Anterior cingulate cortex (tissue), 58 donors: ENCODE measurements at places on chromosomes 2 and 18.
A peak's percentile ranks its signal among the peaks of the same experiment; 100 is the strongest.

DNA sequence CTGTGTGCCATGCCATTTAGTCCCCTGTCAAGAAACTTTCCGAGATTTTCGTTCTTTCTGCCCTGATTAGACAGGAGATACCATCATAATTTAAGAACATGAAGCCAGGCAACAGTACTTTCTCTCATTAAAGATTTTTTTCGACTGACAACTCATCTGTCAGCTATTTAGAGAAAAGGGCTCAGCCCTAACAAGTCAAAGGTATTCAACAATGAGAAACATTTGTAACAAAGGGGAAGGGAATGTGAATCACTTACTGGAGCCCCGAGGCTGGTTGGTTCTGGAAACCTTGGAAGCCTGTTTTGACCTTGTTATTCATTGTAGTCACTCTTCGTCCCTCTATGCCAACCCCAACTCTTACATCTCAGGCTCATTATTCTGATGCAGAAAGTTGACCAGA is 199.4 kb downstream of the SPP2 start:
- no peak for DNase-seq

GRCh38 chr2:151728804-151729414 is 5.4 kb downstream of the NEB start:
- DNase-seq = no peak

- DNase-seq = no peak
Measured at GRCh38 chr2:28185891-28186290, 206.8 kb upstream of the FOSL2 start.

DNA sequence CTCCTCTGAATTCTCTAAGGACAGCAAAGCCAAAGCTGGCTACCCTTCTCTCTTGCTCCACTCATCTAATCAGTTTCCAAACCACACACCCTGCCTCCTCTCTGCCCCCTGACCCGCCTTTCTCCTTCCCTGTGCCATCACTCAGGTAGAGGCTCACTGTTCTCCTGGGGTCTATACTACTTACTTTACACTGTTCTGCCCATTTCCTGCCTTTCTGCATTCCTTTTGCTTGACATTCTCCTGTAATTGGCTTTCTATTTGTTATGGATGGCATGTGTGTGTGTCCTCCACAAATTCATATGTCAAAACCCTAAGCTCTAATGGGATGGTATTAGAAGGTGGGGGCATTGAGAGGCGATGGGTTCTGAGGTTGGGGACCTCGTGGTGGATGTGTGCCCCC is 675.2 kb upstream of the ID2 start:
- no peak for DNase-seq

DNA sequence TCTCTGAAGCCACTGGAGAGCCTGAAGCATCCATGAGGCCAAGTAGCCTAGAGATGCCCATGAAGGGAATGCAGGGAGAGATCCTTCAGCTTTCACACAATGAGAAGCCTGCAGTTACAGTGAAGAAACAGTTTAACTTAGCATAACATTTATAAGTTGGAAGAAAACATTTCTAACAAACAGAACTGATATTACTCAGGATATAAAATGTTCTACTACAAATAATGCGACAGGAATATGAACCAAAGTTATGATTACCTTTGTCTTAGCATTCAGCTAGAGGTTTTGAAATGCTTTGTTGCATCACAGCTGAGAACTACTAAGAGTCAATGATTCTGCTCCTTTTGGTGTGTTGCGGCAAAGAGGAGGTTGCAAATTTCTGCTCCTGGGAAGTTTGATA is 6.9 kb upstream of the KYNU start:
- DNase-seq = no peak

DNA sequence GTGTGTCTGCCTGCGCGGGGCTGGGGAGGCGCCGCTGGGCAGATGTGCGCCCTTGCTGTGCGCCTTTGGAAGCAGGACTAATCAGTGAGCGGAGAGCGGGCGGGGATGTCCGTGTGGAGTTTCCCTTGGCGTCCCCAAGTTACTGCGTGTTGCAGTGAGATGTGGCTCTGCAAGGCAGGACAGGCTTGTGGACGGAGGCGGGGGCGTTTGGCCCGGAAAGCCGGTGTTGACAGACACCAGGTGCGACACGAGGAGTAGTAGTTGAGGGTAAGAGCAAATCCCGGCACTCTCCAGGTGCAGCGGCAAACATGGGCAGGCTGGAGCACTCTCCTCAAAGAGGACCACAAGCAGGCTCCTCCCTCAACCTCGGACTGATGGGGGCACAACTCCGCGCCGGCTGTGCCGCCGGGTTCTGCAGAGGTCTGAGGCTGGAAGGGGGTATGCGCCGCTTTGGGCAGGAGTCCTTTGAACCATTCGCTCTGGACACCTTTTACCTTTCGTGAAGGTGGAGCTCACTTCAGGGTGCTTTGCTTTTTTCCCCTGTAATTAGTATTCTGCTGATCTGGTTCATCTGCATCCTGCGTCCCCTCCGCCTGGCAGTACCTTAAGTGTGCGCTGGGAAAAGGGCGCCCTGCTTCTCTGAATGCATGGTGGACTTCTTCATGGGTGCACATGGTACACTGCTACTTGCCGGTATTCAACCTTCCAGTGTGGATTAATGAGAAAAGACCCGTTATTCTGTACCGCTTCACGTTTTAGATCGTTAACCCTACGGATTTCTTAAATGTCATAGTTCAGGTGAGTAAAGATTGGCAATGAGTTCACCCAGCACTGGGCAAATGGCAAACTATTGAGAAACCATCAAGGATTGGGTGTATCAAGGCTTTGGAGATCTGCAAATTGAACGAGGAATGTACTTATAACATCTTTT is 608 bp downstream of the CDH7 start:
- DNase-seq = peak; percentile 21

DNA sequence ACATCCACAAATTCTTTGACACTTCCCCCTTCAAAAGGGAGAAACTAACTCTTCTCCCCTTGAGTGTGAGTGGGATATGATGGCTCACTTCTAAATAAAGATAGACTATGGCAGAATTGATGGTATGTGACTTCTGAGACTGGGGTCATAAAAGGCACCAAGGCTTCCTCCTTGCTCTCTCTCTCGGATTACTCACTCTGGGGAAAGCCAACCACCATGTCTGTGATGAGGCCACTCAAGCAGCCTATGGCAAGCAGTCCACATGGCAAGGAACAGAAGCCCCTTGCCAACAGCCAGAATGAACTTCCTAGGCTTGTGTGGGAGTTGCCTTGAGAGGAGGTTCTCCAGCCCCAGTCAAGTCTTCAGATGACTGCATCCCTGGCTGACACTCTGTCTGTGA is 43.6 kb downstream of the KIAA2012 start:
- DNase-seq = no peak

DNA sequence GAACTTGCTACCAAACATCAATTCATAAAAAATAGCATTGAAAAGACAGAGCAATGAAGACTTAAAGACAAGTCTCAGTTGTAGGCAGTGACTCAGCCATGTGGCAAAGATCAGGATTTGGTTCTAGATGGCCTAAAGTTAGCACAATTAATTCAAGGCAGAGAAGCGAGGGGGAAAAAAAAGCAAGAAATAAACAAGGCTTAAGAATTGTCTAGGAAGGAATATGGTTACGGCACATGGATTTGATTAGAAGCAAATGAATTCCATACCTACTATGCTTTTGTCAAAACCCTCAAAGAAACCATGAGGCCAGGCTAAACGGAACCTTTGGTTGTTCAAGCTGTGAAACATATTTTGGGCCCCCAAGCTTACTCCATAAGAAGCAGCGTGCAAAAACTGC is 362.2 kb upstream of the KCNH7 start:
- DNase-seq = no peak

DNA sequence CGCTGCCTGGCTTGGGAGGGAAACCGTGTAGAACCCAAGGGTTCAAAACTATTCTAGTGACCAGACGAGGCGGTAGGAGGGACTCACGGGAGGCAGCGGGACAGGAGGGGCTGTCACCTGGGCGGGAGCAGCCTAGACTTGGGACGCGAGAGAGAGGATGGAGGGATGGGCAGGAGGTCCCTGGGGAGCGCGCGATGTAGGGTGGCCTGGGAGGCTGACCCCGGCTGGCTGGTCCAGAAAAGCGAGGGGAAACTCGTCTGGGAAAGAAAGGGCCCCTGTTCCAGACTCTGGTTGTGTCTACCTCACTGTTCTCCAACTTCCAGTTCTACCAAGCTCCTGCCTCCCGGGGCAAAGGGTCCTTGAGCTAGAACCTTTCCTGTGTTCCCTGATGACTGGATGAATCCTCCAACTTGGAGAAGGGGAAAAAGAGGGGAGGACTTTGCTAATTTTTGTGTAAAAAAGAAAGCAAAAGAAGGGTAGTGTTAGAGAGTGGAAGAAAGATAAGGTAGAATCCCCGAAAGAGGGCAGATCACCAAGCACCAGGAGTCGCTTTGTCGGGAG is 1.4 kb downstream of the DOK6 start:
- no peak for DNase-seq

- DNase-seq = no peak
Measured at GRCh38 chr18:78924301-78924700, 55.3 kb upstream of the SALL3 start.

- no peak for DNase-seq
Measured at GRCh38 chr2:21282515-21282898, 158.7 kb downstream of the TDRD15 start.

DNA sequence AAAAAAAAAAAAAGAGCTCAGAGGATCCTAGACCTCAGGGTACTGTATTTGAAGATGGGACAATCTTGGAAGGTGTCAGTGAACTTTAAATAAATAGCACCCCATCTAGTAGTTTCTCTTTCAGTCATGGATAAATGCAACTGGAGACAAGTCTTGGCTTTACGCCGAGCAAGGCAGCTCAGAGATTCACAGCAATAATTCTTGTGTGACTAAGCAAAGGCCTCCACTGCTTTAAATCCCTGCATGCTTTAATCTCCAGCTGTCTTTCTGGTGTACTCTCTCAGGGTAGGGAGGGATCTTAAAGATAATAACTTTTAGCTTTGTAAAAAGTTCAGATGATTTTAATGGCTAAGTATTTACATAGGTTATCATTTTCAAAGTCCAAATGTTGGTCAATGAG is 36.3 kb downstream of the NRXN1 start:
- peak; percentile 9 for DNase-seq
